Activated CD4-positive, CD25-positive, alpha-beta regulatory T cell treated with anti-CD3 and anti-CD28 coated beads, Interleukin-2, amount 50 U/mL, for 16 hours (primary cell): ENCODE measurements at places on chromosomes 2 and 18.

DNA sequence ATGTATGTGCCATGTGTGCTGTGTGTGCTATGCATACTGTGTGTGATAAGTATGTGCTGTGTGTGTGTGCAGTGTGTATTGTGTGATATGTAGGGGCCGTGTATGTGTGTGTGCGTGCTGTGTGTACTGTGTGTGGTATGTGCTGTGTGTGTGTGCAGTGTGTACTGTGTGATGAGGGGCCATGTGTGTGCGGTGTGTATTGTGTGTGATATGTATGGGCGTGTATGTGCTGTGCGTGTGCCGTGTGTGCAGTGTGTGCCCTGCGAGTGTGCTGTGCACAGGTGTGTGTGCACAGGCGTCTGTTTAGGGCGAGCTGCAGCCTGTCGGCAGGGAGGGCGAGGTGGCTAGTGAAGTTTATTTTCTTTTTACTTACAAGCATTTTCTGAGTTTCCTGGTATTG lies 16.1 kb downstream of the SNORC start:
- no peak for DNase-seq

DNA sequence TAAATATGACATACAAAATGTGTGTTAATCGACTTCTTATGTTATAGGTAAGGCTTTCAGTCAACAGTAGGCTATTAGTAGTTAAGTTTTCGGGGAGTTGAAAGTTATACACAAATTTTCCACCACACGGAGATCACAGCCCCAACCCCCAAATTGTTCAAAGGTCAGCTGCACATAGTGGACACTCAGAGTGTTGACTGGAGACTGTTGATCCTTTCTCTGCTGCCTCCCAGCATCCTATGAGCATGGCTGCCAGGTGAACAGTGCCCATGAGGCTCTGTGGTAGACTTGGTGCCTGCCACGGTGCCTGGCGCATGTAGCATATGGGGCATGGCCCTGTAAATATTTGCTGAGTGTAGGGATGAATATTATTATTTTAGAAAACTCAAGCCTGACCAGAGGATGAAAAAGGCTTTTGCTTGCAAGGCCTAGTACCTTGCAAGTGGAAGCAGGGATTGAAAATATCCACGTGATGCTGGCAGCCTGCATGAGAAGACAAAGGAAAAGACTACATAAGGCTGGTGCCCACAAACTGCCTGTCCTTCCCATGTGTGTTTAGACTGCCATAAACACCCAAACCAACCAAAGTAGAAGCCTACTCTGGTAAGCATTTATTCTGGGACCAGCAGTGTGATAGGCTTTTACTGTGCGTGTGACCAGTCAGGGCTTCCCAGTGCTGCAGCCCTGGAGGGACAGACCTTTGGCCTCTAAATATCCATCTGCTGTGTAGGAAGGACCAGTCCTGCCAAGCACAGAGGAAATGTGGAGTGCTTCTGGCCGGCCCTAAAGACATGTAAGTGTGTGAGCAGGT lies 226.1 kb downstream of the LDLRAD4 start:
- DNase-seq = no peak

DNA sequence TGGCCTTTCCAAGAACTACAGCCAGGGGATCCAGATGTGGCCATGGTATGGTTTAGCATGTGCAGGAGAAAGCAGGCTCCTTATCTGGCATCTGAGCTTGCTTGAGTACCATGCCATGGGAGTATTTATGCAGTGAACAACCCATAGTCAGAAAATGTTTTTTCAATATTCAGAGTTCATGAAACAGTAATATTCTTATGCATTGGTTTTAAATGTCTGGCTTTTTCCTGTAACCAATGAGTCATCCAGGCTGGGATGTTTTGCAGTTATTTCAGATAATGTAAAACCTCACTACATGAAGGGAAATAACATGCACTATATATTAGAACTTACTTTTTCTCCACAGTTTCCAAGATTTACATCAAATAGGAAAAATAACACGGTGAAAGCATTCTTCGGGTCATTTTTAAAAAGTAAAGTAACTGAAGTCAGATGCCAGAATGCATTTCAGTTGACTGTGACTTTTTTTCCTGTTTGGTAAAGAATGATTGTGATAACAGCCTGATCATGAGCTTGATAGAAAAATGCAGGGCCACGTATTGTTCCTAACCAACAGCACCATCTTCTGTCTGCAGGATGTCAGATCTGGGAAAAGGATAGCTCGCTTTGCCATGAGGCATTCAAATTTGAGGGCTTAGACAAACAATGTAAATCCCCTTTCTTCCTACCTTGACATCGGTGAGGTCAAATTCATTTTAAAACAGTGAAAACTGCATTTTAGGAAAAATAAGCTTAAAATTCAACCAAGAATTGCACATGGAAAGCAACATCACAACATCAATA lies 152.8 kb downstream of the DSC3 start:
- no peak for DNase-seq

- no peak for DNase-seq
These were observed 3.1 kb downstream of the ADAM17 start for GRCh38 chr2:9552219-9553178.

- no peak for DNase-seq
These were observed 8.0 kb downstream of the GPR39 start for GRCh38 chr2:132424526-132425121.

- no peak for DNase-seq
These were observed 94.9 kb downstream of the AGAP1 start for GRCh38 chr2:235588750-235589149.

DNA sequence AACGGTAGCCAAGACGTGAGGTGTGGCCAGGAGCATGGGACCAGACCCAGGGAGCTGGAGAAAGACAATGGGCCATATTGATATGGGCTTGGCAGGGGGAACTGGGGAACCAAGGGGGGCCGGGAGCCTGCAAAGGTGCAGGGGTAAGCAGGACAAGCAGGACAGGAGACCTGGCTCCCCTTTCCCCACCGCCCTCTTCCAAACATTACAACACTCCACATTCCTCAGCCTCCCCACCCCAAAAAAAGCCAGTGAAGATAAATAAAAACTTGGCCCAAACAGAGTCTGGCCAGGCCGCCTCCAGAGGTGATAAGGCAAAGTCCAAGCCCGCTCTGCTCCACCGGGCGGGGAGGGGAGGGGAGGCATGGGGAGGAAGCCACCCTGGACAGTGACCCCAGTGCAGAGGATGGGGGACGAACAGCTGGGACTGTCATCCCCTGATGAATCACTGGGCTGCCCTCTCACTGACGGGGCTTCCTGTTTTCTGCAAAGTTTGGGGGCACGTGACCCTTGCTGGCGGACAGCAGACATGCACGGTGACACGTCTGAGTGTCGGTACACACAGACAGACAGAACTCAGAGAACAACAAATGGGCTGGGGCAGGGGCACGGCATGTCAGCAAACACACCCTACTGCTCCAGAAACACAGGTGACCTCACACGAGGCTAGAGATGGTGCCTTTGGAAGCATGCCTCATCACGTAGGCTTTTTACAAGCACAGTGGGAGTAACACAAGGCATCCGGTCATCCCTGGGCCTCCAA lies 100.2 kb downstream of the TNS1 start:
- DNase-seq = no peak

- DNase-seq = no peak
These were observed 8.3 kb upstream of the RHOB start for GRCh38 chr2:20438334-20439192.

DNA sequence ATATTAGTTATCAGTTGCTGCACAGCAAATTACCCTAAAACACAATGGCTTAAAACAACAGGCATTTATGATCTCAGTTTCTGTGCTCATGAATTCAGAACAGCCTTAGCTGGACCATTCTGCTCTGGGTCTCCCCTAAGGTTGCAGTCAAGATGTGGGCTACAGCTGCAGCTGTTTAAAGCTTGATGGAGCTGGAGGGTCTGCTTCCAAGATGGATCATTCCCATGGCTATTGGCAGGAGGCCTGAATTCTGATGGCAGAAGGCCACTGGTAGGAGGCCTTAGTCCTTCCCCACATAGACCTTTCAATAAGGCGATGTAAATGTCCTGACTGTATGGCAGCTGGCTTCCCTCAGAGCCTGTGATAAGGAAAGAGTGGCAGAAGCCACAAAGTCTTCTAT lies 118.6 kb upstream of the SERPINE2 start:
- DNase-seq = no peak

DNA sequence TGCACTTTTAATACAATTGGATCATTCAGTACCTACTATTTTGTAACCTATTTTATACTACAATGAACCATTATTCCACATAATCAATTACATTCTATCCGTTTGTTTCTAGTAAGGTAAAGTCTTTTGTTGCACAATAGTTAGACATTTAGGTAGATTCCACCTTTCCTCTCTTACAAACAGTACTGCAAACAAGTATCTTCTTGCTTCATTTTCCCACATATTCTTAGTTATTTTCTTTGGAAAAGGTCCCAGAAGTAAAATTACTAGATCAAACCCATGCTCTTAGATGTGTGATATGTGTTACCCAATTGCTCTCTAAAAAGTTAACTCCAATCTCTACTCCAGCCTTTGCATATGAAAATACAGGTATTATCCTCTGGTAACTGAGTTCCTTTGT lies 49.6 kb downstream of the SPIRE1 start:
- no peak for DNase-seq

DNA sequence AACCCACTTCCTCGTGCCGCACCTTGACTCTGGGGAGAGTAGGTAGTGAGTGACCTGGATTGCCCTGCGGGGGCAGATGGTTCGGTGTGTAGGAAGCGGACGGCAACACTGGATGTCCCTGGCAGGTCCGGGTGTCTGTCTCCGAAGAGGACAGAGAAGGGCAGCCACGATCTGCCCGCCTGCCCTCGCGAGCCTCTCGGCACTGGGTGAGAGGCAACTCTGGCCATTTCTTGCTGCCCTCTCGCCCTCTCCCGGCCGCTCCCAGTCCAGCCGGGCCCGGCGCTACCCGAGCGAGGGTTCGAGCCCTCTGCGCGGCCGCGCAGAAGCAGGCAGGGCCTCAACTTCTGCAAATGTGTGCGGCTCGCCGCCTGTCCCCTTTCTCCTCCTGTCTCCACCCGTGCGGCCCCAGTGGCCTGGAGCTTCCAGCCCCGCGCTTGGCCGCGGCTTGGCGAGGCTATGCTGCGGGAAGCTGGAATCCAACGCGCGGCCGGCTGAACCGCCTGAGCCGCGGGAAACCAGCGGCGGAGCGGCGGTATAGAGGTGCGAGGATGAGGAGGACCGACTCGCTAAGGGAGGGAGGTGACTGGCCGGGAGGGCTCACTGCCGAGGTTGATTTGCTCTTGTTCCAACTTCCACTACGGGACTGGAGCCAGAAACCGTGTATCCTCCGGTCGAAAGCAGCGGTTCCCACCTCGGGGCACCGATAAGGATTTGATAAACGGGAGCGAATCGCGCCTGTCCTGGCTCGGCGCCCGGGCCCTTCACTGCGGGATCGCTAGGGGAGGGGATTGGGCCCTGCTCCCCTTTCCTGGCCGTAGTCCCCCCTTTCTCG lies 1.5 kb downstream of the EPAS1 start:
- DNase-seq = no peak

DNA sequence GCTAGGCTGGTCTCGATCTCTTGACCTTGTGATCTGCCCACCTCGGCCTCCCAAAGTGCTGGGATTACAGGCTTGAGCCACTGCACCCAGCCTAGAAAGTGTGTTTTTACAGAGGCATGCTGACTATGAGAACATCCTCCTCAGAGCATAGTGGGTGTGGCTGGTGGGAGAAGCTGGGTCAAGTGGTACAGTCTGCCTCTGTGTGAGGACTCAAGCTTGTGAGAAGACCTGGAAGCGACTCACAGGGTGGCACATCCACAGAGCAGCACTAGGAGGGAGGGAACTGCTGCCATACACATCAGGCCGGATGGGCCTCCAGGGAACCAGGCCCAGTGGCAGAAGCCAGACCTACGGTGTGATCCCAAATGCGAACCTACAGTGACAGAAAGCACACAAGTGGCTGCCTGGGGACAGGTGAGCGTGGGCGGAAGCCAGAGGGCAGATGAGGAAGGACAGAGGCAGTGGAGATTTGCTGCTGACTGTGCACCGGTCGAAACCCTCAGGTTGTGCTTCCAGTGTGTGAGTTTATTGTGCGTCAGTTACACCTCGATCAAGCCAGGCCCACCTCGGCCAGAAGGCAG lies 8.9 kb downstream of the ARHGEF4 start:
- no peak for DNase-seq

DNA sequence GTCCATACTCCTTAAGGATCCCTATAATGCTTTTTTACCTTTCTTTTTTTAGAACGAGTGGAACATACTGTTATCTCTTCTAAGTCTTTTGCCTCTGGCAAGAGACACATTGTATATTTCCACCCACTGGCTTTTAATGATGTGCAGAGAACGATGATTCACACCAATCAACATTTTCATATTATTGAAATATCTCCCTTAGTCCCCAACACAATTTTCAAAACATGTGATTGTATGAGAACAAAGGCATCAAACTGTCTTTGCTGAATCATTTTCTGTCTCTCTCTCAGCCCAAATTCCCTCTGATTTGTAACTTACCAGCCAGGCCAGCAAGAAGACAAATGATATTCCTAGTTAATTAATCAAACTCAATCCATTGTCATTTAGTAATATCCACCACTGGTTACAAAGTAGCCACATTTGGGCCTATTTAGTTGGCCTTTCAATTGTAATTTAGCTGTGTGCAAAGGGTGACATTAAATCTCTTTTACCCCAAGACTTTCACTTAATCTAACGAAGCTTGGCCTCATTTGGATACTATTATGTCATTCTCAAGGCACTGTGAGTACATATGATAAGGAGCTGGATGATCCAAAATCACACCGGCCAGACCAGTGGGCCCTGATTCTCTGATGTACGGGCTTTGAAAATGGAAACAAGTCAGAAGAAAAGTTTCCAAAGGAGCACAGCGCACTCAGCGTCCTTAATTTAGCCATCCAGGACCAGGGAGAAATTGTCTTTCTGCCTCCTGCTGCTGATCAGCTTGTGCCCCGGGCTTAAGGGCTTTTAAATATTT lies 185.1 kb downstream of the SCG2 start:
- DNase-seq = no peak

DNA sequence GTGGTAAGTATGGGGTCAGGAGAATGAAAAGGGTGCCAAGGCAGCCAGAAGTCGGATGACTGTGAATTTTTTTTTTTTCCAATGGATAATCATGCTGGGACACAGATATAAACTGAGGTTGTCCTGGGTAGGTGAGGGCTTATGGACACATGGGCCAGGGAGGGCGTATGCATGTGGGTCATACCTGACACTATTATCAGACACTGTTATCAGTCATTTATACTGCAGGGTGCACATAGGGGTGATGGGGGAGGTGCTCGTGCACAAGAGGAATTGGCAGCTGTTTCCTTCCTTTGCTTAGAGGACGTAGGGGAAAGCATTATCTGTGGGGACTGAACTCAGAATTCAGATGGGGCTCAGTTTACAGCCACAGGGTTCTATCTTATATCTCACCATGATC lies 10.1 kb downstream of the CTIF start:
- DNase-seq = no peak
